SJSA1 (cell line): ENCODE measurements at places on chromosomes 4 and X.

GRCh38 chr4:1490654-1491327 is 84.5 kb upstream of the NKX1-1 start:
- no peak for DNase-seq

- DNase-seq = no peak
Measured at GRCh38 chr4:109444182-109444844, 10.7 kb downstream of the SEC24B start.

- DNase-seq = peak; percentile 7
Measured at GRCh38 chr4:103915224-103915869, 195.6 kb upstream of the TACR3 start.

- no peak for DNase-seq
Measured at GRCh38 chr4:136992032-136992431, 540.3 kb downstream of the PCDH18 start.

- DNase-seq = no peak
Measured at GRCh38 chrX:154396973-154397887, 947 bp upstream of the RPL10 start.

DNA sequence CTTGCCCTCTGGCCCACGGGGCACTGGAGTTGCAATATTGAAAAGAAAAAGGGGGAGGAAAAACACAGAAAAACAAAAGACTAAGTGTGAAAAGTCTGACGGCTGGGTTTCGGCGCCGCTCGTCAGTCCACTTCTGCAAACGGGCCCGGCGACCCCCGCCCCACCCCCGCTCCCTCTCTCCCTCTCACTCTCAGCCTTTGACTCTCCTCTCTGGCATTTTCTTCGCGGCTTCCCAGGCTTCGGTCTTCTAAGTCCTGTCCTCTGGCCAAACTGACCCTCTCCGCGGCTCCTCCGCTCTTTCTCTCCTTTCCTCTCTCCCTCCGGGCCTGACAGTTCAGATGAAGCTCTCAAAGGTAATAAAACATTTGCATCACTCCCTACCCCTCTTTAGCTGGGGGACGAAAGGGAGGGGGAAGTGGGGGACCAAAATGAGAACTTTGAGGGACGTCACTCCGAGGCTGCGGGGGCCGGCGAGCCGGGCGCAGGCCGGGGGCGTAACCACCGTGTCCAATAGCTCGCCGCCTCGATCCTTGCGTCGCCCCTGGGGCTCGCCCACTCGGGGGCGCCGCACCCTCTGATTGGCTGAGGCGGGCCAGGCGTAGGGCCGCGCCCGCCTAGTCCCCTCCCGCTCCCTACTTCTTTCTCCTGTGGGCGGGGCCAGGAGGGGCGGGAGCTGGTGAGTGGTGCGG is at the start of gene NKX6-1:
NKX6-1 (minus strand) TSS at position 358 of the 689 bp plus-strand sequence. CDS start 1,064 bp downstream, outside the sequence.
- DNase-seq = peak; percentile 90

GRCh38 chrX:13059637-13060499 is 15.4 kb upstream of the FAM9C start:
- no peak for DNase-seq

- no peak for DNase-seq
Measured at GRCh38 chr4:86959588-86960500, 25.0 kb downstream of the AFF1 start.

GRCh38 chr4:184293552-184293951 is 75.9 kb upstream of the ENPP6 start:
- no peak for DNase-seq

GRCh38 chrX:13194291-13195103 is 125.4 kb downstream of the ATXN3L start:
- DNase-seq = no peak

DNA sequence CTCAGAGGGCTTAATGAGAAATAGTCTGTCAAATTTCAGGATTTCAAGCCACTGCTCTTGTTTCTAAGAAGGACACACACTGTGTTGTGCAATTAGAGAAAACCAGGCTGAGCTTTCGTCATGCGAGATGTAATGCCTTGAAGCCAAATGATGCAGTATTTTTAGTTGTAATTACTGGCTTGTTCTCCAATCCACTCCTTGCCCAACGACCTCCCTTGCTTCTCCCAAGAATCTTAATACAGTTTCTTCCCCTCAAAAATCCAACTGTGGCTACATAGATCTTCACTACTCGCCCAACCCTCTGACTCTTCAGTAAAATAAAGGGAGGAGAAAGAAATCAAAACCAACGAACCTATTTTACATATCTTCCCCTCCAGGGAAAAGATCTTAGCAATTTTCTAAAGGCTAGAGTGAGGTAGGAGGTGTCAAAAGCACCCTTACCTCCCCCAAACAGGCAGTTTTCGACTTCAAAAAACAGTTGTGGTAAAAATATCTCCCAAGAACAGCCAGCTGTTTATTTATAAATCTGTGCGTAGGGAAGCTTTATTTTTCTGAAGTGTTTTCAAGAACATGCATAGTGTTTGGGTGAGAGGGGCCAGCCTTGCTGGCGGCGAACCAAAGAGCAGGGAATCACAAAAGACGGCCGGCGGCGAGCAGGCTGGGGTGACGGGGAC is 68.7 kb downstream of the MGST2 start:
- no peak for DNase-seq

DNA sequence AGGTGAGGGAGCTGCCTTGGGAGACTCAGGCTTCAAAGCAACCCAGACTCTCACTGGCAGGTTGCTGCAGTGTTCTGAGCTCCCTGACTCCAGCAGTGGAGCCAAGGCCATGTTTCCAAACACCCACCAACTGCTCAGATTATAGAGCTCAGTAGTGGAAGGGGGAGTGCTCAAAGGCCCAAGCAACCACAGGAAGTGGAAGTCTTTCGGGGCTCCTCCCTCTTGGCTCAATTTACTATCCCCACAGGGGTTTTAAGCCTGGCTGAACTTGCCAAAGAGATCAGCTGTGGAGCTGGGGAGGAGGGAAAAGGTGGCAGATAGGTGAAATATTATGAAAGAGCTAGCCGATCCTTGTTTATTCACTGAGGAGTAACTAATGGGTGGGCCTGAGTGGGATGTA is 82.5 kb downstream of the HPRT1 start:
- no peak for DNase-seq

DNA sequence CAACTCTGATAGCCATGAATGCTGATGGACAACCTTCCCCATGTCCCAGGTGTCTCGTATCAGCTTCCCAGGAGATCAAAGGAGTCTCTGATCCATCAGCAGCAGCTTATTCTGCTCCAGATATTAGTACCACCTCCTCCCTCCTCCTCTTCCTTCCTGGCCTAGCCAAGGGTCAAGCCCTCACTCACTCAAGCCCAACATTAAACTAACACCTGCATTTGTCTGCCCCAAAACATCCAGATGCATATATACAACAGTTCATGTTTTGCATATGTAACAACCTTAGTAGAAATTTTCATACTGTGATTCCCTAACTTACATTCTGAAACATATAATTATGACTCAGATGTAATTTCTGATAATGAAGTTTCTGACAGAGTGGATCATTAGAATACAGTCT is 29.9 kb downstream of the BCLAF3 start:
- no peak for DNase-seq

DNA sequence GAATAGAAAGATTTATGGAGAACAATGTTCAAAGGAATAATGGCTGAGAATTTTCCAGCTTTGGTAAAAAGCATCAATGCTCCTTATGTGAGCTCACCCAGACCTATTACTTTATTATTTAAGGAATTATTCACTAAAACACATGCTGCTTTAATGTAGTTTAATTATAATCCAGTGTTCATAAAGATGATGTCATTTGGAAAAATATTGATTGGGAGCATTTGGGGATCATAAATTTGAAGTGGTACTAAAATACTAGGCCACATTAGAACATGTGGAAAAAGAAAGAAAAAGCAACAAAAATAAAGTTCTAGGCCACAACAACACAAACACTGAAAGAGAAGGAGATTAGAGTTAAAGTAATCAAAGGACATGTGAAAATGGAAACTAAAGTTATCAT is 20.0 kb downstream of the SLC38A5 start:
- DNase-seq = no peak

DNA sequence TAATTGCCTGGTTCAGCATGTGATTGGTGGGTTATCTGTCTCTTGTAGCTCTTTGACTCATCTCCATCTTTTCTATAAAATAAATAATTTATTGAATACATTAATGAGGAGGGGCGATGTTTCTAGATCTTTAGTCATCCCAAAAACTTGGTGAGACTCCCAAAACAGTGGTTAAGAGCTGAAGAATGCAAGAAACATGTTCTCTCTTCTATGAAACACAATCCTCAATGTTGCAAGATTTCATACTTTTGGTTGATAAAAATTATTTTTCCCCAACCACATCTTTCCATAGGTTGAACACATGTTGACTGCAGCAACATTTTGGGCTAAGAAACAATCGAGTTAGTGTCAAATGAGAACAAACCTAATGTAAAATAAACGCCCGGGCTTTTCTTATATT is 1.2 kb upstream of the TMEM47 start:
- no peak for DNase-seq

DNA sequence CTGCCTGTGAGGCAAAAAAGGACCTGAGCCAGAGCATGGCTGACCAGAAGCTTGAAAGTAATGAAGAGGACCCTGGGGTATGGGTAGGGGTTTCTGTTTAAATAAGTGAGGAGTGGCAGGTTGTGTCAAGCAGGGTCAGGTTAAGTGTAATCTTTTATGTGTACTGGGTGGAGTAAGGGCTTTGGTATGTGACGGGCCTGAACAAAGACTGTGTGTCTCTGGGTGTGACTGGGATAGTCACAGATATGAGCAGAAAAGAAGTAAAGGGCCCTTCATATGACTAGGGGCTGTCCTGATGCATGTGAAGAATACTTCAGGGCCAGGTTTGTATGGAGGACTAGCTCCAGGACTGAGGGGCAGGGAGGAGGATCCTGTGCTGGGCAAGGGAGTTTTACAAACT is 82.4 kb downstream of the ITIH6 start:
- DNase-seq = no peak

GRCh38 chr4:128380306-128380705 is 92.7 kb upstream of the PGRMC2 start:
- DNase-seq = no peak

DNA sequence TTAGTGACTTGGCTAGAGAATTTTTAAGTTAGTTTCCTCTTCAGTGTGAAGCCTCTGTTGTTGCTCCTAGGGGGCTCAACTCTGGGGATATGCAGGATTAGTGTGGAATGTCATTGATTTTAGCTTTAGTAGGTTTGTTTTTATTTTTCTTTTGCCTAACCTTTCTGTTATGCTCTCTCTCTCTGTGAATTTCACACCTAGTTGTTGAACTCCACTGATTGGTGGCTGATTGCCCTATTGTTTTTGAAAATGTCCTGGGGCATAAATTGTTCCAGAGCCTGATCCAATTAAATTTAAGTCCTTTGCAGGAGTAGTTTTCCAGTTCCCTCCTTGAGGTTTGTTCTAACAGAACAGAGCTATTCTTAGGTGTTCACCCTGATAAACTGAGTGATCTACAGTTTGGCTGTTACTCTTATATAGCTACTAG is 393.3 kb upstream of the CTSO start:
- no peak for DNase-seq

DNA sequence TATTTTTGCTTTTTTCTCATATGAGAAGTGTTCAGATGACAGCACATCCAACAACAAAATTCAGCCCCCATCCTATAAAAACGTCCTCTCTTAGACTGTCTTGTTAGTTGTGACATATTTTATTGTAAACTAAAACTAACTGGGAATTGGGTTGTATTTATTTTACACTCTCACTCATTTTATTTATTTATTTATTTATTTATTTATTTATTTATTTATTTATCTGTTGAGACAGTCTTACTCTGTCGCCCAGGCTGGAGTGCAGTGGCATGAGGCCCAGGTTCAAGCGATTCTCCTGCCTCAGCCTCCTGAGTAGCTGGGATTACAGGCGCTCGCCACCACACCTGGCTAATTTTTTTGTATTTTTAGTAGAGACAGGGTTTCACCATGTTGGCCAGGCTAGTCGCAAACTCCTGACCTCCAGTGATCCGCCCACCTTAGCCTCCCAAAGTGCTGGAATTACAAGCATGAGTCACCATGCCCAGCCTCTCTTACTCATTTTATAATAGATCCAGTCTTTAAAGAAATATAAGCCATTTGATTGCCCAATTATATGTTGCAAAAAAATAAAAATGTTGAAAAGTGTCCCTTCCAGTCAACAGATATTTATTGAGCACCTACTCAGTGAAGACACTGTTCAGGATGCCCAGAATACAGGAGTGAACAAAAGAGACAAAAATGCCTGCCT is 44.6 kb downstream of the PALLD start:
- DNase-seq = peak; percentile 76

DNA sequence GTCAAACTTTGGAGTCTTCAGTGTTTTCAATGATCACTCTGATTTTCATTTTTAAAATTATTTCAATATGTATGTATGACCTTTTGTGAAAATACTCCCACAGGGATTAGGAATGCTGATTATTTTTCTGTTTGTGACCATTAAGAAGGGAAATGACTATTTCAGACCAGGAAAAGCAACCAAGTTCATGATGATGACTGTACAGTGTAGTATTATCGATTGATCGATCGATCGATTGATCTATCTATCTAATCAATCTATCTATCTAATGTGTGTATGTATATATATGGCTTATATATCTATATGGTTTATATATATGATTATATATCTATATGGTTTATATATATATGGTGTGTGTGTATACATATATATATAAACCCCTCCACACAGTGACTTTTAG is 131.5 kb upstream of the VEGFC start:
- DNase-seq = no peak

DNA sequence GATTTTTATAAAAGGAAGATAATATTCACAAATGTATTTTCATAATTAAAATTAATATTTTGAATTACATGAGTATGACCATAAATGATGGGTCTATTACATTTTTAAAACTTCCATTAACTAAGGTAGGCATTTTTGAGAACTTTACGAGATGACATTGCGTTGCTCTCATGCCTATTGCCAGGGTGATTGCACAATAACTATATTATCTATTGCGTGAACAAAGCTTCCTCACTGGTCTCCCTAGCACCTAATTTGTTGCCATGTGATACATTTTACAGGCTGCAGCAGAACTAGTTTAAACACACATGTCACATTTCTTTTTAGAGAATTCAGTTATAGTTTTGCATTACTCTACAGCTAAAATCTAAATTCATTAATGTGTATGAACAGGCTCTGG is 289.7 kb upstream of the GRID2 start:
- no peak for DNase-seq

DNA sequence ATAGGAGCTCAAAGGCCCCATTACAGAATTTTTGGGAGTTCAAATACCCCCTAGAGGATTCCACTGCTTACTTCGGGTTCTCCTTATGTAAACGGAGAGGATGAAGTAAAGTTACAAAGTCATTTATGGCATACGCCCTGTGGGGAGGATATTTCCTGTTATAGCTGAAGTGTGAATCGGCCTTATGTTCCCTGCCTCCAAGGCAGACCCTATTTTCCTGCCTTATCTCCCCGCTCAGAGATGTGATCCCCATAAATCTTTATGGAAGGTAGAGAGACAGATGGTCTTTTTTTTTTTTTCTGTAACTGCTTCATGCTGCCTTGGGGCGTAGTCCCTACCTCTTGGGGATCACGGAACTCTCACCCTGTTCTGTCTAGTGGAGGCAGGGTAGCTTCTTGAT is 56.0 kb upstream of the DHX15 start:
- no peak for DNase-seq
